ENCODE measurements at places on chromosomes 5 and 9. TPM values are rescaled to one million over a fixed set of nuclear protein-coding genes. Genes with fewer than 3 reads are reported as not detected.

Gene PCDHB13
- total RNA-seq: 0.42 TPM

GRCh38 chr5:166382031-166382430, 1909.4 kb upstream of the WWC1 start:
- no peaks in the 10 kb centered on the region for H3K36me3 ChIP-seq
- no peaks in the 10 kb centered on the region for H3K4me1 ChIP-seq

- H3K36me3 ChIP-seq: no peaks in the 10 kb centered on the region
- DNase-seq: no peak
- peaks cover 10% of the 10 kb centered on the region for H3K4me1 ChIP-seq
- peak overlapping the region; percentile 85 for H3K4me3 ChIP-seq
Observed at GRCh38 chr5:43482490-43483297, 971 bp downstream of the TMEM267 start.

GRCh38 chr5:73387601-73388305, 60.8 kb downstream of the FOXD1 start:
- H3K4me1 ChIP-seq: no peaks in the 10 kb centered on the region
- no peaks in the 10 kb centered on the region for H3K36me3 ChIP-seq
- H3K27me3 ChIP-seq: peaks cover under 1% of the 10 kb centered on the region
- no peak for DNase-seq
- no peak overlapping the region for H3K4me3 ChIP-seq

GRCh38 chr5:135944967-135945560, 9.7 kb downstream of the LECT2 start:
- H3K36me3 ChIP-seq: peaks cover 26% of the 10 kb centered on the region
- no peak overlapping the region for H3K27ac ChIP-seq

Measured in liver (tissue), 10 donors.